Stimulated activated CD4-positive, alpha-beta T cell treated with anti-CD3 and anti-CD28 coated beads, Interleukin-4, amount 100 ng/mL, for 4 hours (primary cell): ENCODE measurements at places on chromosomes 1 and 21.

DNA sequence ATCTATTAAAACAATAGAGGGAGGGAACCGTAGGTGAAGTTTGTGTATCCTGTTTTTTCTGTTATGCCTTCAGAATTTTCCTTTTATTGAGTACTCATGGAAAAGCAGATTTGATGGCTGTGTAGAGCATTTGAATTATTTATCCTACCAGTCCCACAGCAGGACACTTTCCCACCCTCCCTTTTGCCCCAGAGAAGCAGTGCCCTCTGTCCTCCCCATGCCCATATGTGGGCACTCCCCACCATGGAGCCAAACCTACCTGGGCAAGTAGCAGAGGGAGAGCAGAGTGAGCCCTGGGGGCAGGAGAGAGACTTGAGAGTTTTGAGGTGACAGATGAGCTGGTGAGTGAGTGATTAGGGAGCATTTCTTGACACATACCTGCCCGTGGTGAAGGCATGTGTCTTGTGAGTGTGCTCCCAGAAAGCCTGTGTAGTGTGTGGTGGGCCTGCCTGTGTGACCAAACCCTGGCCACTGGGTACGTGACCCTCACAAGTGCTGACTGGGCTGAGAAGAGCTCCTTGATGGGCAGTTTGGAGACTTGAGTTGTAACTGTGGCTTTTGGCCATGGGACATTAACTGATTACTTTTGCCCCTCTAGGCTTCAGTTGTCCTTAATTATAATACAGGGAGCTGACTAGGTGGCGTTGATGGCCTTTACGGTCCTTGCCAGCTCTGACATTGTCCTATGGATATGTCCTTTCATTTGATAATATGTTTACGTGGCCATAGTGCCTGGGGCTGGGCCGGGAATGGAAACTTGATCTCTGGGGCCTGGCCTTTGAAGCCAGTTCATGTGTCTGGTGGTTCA lies 3.6 kb downstream of the PSEN2 start:
- no peak for DNase-seq

DNA sequence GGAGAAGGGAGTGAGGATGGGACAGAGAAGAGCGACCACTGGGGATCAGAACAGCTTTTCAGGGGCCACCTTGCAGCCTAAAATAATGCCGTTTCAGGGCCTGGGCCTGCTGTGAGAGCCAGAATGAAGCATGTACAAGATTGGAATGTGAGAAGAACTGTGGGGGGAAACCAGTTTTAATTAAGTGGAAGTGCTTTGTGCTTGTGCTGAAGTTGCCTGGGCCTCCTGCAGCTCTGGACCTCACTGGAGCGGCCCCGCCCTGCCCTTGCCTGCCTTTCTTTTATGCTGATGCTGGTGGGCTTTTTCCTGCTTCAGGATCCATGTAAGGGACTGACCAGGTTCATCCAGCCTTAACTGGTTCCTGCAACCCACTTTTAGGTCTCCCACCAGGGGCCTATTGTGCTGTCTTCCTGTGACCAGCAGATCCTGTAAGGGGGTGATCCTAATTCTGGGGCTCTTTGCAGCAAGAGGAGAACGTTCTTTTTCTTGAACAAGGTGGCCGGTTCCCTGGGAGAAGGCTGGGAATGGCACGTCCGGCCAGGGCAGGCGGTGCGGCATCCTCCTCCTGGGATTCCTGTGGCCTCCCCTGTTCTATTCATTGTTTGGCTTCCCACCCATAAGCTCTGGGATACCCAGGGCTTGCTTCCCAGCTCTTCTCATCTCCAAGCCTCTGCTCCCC lies 3.2 kb downstream of the C1orf226 start:
- DNase-seq = no peak

DNA sequence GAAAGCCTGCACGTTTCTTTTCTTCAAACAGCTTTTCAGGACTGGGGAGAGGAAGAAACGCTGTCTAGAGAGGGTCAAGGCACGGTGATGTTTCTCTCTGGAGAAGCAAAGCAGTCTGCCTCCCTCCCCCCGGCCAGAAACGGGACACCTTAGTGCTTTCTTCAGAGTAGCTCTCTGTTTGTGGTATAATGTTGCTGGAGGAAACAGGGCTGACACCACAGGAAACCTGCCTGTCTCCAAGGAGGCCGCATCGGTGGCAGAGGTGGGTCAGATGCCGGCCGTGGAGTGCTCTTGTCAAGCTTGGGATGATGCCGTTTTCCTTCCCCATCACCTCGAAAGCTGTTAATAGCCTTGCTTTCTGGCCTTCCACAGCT lies 139.4 kb downstream of the DHRS3 start:
- peak; percentile 15 for DNase-seq

GRCh38 chr1:227917081-227917950 lies 30.4 kb downstream of the WNT9A start:
- no peak for DNase-seq

DNA sequence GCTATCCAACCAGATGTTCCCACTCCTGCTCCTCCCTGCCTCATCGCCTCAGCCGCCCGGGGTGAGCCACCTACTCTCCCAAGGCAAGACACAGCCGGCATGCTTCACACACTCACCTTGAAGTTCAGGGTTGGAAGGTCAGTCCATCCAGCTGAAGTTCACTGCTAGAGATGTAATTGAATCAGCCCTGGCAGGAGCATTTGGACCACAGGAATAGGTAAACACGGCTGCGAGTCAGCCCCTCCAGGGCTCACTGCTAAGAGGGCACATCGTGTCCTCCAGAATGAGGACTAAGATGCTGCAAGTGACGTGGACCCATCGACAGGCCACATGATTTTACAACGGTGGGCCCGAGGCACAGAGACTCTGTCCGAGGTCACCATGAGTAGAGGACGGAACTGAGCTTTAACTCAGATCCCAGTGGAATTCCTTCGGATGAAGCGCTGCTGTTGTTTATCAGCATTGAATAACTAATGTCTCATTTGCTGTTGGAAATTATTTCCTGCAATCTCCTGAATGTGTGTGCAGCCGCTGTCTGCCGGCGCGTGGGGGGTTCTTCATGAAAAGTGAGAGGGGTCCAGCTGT lies 41.9 kb downstream of the RSPH1 start:
- no peak for DNase-seq

GRCh38 chr1:226216056-226216455 lies 7.4 kb upstream of the MIXL1 start:
- DNase-seq = no peak
